ENCODE measurements at places on chromosomes 16 and 17. TPM values are rescaled to one million over a fixed set of nuclear protein-coding genes. Genes with fewer than 3 reads are reported as not detected.

The HS3ST3A1 gene
- 4.8 TPM for total RNA-seq

The KCNJ18 gene
- not detected for total RNA-seq

The MRPS34 gene
- 90.1 TPM for total RNA-seq

The FMNL1 gene
- 0.38 TPM for total RNA-seq

The BAHCC1 gene
- 3.5 TPM for total RNA-seq

The NHLRC4 gene
- total RNA-seq, result 3.4 TPM

The CLEC18C gene
- 0.28 TPM for total RNA-seq

The SLC26A11 gene
- 4.0 TPM for total RNA-seq

The FADS6 gene
- not detected for total RNA-seq

The SMARCE1 gene
- total RNA-seq, result 53.6 TPM

The CCDC200 gene
- total RNA-seq, result not detected

The ADORA2B gene
- 62.0 TPM for total RNA-seq
